Cortex of kidney (tissue), 1 donor: ENCODE measurements at places on chromosomes 5 and 9.

- DNase-seq: no peak
Measured at GRCh38 chr5:104626122-104626521, 1063.5 kb upstream of the NUDT12 start.

GRCh38 chr5:136766456-136766855 lies 401.1 kb upstream of the TRPC7 start:
- DNase-seq: no peak

GRCh38 chr5:110751902-110752762 lies 13.3 kb downstream of the SLC25A46 start:
- DNase-seq: no peak

DNA sequence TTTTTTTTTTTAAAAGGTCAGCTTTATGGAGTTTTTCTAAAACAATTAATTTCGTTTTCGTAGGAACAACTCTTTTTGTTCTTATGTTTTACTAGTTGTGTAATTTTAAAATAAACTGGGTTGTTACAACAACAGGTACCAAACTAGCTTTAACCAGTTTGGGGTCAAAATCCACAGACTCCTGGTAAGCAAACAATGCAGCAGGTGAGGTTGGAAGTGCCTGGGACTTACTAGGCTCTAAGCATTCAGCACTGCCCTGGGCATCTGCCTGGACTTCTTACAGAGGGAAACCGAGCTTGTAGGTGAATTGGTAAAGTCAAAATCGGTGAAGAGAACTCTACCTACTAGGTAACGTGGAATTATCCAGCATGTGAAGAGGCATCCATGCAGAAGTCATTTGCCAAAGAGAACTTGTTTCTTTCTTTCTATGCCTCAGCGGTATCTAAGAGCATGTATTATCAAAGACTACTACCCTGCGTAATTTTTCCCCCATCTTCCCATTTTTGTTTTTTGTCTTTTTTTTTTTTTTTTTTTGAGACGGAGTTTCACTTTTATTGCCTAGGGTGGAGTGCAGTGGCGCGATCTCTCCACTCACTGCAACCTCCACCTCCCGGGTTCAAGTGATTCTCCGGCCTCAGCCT lies 145.4 kb downstream of the KCTD16 start:
- no peak for DNase-seq

GRCh38 chr9:34524349-34524748 lies 1.6 kb upstream of the ENHO start:
- DNase-seq: no peak

DNA sequence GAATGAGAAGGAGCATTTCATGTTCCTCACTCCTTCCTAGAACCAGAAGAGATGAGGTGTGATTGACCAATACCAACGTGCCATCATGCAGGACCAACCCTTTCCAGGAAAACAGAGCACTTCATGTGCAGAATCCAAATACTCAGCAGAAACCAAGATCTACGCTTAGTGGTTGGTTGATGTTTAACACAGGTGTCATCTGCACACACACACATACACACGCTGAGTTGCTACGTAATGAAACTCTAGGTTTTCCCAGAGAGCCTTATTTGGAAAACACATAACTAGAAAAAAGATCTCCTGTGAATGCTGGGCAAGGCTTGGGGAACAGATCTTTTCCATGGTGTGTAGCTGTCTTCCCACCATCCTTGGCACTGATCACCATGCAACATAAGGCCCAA lies 21.1 kb upstream of the ZNF622 start:
- no peak for DNase-seq

DNA sequence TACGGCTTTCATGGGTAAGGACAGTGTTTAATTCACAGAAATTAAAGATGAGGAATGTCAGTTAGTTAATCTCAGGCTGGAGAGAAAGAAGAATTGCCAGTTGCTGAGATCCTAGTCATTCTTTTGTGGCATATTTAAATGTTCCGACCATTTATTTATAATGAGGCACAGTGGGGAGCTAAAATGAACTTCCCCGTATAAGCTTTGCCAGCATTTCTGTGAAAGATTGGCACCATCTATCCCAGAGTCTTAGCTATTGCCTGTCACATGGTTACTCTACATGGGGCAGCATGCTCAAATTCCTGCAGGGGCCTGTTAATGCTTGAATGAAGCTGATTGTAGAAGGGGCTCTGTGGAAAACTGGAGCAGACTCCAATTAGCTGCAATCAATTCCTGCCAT lies 314.1 kb downstream of the PRELID2 start:
- no peak for DNase-seq

DNA sequence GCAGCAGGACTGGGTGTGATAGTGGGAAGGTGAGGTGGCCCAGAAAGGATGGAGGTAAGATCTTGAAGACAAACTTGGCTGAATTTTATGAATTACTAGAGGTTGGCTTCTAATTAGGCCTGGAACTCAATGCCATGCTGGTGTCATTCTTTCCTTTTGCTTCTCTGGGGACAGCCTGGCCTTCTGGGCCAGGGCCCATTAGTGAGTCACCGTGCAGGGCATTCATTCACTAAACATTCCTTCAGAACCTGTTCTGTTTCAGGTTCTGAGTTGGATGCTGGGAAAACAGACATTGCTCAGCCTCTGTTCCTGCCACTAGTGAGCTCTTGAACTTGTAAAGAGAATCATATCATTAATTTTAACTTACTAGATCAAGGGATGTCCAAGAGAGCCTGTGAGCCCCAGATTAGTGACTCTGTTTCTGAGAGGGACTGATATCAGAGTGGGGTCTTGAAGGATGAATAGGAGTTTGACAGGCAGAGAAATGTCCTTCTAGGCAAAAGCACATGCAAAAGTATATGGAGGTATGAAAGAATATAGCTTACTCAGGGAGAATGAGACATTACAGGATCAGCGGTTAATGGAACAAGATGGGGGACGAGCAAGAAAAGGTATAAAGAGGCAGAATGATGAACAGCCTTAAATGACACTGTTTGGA lies 66.5 kb downstream of the LHX2 start:
- no peak for DNase-seq

- no peak for DNase-seq
Measured at GRCh38 chr9:112546149-112547012, 59.8 kb downstream of the KIAA1958 start.

- no peak for DNase-seq
Measured at GRCh38 chr9:38355115-38355514, 37.4 kb upstream of the ALDH1B1 start.

- DNase-seq: no peak
Measured at GRCh38 chr5:931570-932145, 39.0 kb downstream of the TRIP13 start.

GRCh38 chr5:116544531-116545241 lies 29.9 kb downstream of the SEMA6A start:
- no peak for DNase-seq
